Stimulated activated CD8-positive, alpha-beta memory T cell treated with anti-CD3 and anti-CD28 coated beads, Interleukin-12 subunit alpha, Interleukin-12 subunit beta, amount 100 ng/mL, for 1 hour (primary cell): ENCODE measurements at places on chromosomes 1 and 21.

DNA sequence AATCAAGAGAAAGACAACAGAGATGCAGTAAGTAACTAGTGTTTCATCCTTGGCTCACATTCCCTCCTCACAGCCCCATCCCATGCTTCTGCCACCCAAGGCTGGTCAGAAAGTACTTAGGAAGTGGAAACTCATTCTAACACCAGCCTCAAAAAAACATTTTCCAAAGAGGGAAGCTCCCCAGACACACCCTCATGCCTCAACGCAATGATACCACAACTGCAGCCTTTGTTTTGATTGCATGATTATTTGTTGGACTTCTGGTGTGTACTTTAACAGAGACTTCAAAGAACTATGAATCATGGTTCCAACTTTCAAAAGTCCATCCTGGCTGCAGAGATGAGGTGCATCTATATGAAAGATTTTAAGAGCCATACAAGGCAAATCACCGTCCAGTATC, 45.2 kb upstream of the KCNA3 start:
- no peak for DNase-seq

GRCh38 chr1:59552007-59552406, 255.1 kb downstream of the FGGY start:
- DNase-seq = no peak

- DNase-seq = no peak
These were observed 588 bp upstream of the WNT3A start for GRCh38 chr1:228006034-228006785.

DNA sequence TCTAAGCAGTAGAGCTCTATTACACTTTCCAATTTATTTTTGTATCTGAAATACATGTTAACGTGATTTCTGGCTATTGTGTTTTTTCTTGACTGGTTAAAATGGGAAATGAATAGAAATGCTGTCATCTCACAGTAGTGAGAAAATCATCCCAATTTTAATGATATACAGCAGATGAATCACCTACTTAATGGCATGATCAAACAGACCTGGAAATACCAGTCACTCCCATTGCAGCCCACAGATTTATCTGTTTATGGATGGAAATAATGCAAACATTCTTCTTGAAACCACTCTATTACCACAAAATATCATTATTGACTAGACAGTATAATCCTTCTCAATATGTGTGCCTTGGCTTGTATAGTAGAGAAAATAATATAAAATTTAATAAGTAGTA, 497.8 kb upstream of the ADAMTS5 start:
- DNase-seq = no peak

DNA sequence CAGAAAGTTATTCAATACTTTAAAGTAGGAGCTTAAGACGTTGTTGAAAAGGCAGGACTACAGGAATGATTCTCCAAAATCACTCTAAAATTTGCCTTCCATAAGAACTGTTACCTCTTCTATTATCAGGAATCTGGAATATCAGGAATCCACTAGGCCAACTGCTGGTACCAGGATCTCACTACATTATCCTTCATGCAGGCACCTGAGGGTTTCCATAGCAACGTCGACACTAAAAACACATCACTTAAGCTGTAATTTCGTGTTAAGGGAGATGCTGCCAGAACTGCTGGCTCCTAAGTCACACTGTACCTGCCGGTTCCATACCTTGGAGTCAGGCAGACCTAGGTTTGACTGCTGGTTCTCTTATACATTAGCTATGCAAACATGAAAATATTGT, 139.7 kb upstream of the C1orf87 start:
- DNase-seq = no peak

DNA sequence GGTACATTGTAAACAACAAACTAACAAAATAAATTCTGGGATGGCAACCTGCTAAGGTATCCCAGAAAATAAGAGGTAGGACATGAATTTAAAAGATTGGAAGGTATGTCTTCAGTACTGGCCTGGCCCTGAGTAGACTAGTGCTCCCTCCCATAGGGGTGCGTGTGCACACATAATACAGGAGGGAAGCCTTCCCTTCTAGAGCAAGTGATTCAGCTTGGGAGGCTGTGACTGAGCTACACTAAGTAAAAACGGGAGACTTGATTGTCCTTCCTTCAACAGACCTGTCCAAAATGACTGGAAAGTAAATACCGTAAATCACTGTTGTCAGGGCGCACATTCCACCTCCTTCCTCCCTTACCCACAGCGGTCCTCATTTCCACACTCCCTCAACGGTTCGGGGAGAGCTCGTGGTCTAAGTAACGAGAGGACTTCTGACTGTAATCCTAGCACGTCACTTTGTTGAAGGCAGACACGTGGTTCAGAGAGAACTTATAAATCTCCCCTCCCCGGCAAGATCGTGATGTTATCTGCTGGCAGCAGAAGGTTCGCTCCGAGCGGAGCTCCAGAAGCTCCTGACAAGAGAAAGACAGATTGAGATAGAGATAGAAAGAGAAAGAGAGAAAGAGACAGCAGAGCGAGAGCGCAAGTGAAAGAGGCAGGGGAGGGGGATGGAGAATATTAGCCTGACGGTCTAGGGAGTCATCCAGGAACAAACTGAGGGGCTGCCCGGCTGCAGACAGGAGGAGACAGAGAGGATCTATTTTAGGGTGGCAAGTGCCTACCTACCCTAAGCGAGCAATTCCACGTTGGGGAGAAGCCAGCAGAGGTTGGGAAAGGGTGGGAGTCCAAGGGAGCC, at the start of gene TGFB2:
Gene TGFB2 (plus strand): TSS at position 523 of the 859 bp plus-strand sequence. CDS start 1,366 bp downstream, outside the sequence.
- DNase-seq = no peak

GRCh38 chr1:165057956-165058355, 298.6 kb downstream of the LMX1A start:
- DNase-seq = no peak

- DNase-seq = no peak
These were observed 233.8 kb upstream of the JUN start for GRCh38 chr1:59017501-59018231.

GRCh38 chr1:76065270-76065669, 9.3 kb upstream of the ST6GALNAC3 start:
- DNase-seq = no peak

DNA sequence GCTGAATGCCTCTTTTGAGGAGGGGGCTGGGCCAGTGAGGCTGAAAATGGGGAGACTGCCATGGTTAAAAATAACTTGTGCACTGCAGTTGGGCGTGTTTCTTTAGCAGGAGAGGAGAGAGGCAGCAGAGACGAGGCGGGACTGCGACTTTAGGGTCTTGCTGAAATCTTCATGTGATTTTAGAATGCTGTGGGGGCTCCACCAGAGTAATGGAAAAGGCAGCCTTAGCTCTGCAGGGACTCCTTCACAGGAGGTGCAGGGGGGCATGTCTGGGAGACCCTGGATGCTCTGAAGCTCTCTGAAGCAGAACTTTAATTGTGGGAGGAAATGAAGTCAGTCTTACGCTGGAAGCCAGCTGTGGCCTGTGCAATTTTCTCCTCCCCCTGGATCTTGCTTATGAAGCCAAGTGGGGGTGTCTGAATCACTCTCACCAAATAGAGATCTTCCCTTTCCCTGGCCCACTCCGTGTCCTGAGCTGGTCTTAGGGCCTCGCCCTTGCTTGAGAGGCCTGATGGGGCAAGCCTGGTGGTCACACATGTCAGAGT, 60.8 kb downstream of the NDUFS5 start:
- no peak for DNase-seq

- DNase-seq = no peak
These were observed 18.7 kb downstream of the COL6A1 start for GRCh38 chr21:46000182-46000730.

- no peak for DNase-seq
These were observed 4.2 kb downstream of the OR6K3 start for GRCh38 chr1:158716335-158716734.

GRCh38 chr1:38235705-38236104, 189.1 kb upstream of the POU3F1 start:
- no peak for DNase-seq

DNA sequence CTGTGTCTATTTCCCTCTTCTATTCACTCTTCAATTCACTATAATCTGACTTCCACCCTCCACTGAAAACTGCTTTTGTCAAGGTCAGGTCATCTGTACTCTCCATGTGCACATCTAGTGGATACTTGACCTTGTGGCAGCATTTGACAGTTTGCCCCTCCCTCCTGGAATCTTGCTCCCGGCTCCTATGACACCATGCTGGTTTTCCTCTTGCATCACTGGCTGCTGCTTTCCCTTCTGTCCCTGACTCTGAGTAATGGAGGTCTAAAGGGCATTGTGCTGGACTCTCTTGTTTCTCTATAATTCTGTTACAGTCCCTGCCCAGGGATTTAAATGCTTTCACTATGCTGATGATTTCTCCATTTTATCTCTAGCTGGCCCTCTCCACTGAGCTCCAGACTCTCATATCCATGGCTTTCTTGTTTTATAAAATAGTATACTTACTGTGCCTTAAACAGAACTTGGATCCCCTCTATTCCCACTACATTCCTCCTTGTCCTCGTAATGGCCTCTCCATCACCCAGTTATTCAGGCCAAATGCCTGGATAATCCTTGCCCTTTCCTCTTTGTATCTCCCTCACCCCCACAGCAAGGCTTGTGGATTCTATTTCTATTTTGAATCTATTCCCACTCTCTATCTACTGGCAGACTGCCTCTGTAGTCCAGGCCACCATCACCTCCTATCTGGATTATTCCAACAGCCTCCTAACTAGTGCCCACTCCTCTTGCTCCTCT, 36.8 kb upstream of the PODN start:
- no peak for DNase-seq

- DNase-seq = no peak
These were observed 16.0 kb downstream of the PLCH2 start for GRCh38 chr1:2492091-2492490.

GRCh38 chr1:75529488-75529887, 81.4 kb downstream of the SLC44A5 start:
- DNase-seq = no peak

GRCh38 chr1:195434566-195435203, 1173.6 kb downstream of the KCNT2 start:
- DNase-seq = no peak

- DNase-seq = no peak
These were observed 422.6 kb downstream of the AMY1C start for GRCh38 chr1:104172243-104172681.

GRCh38 chr1:24321697-24322469, 2.7 kb downstream of the GRHL3 start:
- DNase-seq = peak; percentile 23

GRCh38 chr1:236353813-236354212, 40.3 kb upstream of the EDARADD start:
- no peak for DNase-seq

GRCh38 chr1:114756009-114756892, 1.5 kb downstream of the CSDE1 start:
- no peak for DNase-seq

DNA sequence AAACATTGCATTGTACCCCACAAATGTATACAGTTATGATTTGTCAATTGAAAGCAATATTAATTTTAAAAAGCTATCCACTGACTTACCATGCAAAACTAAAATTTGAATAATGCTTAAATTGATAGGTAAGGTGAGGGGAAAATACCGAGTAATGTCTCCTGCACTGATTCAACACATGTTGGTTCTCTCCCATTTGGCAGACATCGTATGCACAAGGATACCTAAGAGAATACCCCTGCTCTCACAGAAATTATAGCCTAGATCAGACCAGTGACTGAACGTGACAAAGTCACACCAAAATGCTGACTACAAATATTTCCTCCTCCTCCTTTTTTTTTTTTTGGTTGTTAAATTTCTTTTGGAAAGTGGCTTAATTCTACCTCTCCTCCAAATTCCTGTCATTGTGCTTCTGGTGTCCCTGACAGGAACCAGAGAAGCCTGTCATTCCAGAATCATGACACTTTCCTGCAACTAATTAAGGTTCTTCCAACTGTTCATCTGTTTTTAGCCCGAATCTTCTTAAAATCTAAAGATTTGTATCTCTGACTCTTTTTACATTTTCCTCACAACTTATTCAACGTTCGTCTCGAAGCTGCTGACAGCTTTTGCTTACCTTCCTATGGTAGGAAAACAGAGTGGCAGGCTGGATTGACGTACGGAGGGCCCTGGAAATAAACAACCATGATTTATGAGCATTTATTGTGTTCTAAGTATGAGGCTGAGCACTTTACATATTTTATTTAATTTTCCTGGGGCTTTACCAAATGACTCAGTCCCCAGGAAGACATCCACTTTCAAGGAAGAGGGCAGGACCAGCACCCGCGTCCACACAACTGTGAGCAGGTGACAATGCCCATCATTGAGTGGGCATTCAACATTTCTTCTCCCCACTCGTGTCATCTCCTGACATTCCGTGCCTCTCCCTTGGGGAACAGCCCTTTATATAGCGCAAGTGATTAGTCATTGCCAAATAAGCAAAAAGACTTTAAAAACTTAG, 57.9 kb upstream of the KCNE2 start:
- DNase-seq = no peak

DNA sequence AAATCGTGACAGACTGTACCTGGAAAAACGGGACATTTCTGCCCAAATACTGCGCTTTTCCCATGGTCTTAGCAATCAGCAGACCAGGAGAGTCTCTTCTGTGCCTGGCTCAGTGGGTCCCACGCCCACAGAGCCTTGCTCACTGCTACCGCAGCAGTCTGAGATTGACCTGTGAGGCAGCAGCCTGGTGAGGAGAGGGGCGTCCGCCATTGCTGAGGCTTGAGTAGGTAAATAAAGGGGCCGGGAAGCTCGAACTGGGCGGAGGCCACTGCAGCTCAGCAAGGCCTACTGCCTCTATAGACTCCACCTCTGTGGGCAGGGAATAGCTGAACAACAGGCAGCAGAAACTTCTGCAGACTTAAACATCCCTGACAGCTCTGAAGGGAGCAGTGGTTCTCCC, 203.1 kb downstream of the DENND1B start:
- no peak for DNase-seq

DNA sequence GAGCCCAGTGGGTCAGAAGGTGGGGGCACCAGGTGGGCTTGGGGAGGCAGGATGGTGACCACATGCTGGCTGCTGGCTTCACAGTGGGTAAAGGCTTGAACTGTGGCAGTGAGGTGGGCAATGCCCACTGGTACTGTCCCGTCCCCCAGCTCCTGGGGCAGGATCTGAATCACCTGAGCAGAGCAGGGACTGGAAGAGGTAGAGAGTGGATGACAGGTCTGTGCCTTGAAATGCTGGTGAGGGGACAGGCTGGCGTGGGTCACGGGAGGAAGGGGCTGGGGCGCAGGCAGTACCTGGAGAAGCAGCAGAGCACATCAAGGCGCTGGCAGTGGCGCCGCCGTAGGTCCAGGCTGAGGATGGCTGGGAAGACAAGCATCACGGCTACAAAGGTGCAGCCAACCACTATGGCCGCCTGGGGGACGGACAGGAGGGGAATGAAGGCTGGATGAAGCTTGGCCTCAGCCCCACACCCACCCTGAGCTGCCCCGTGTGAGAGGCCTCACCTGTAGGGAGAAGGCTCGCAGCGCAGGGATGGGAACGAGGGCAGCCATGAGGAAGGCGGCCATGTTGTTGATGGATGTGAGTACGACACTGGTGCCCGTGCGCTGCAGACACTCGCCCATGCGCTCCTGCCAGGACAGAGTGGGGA, 14.9 kb downstream of the PTCH2 start:
- no peak for DNase-seq
